ENCODE measurements at places on chromosomes 12 and 14.

- DNase-seq: no peak
Measured at GRCh38 chr12:14923944-14924343, 14.4 kb downstream of the ERP27 start.

- DNase-seq: no peak
Measured at GRCh38 chr12:291153-291723, 28.6 kb upstream of the SLC6A13 start.

DNA sequence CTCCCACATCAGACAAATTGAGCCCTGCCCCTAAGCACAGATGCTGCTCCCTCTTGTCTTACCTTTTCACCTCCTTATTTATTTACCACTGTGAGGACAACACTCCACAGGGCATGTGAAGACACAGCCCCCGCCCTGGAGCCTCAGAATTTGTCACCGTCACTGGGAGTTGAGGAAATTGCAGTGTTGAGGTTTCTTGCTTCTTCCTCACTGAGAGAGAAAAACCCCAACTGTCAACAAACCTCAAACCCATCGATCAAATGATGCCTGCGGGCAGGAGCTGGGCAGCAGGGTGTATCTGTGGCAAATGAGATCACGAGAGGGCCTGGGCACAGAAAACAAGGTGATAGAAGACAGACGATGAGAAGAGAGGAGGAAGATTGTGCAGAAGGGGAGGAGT is 30.5 kb upstream of the PLEKHG3 start:
- no peak for DNase-seq

DNA sequence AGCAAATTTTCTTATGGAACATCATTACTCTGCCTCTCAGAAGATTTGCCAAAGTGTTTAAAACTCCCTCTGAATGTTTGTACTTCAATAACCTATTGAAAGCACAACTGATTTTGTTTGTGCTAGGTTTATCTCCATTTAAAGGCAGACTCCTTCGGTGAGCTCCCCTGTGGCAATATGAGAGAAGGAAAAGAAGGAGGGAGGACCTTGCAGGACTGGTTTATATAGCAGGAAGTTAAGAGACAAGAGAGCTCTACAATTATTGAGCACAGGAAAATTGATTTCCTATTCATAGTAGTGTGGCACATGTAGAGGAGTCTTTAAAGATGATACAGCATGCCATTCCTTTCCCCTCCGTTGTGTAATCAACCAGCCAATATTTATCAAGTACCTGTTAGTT is 75.5 kb downstream of the PDE3A start:
- no peak for DNase-seq

- DNase-seq: peak; percentile 75
Measured at GRCh38 chr12:25958428-25959070, at the start of gene RASSF8. Gene RASSF8, plus strand, starts transcription at chr12:25958682. Its CDS starts 96,662 bp downstream, at chr12:26055344.

- DNase-seq: no peak
Measured at GRCh38 chr12:49334226-49334625, 2.8 kb downstream of the C1QL4 start.

- DNase-seq: no peak
Measured at GRCh38 chr12:10385166-10385613, 4.7 kb downstream of the KLRK1 start.

DNA sequence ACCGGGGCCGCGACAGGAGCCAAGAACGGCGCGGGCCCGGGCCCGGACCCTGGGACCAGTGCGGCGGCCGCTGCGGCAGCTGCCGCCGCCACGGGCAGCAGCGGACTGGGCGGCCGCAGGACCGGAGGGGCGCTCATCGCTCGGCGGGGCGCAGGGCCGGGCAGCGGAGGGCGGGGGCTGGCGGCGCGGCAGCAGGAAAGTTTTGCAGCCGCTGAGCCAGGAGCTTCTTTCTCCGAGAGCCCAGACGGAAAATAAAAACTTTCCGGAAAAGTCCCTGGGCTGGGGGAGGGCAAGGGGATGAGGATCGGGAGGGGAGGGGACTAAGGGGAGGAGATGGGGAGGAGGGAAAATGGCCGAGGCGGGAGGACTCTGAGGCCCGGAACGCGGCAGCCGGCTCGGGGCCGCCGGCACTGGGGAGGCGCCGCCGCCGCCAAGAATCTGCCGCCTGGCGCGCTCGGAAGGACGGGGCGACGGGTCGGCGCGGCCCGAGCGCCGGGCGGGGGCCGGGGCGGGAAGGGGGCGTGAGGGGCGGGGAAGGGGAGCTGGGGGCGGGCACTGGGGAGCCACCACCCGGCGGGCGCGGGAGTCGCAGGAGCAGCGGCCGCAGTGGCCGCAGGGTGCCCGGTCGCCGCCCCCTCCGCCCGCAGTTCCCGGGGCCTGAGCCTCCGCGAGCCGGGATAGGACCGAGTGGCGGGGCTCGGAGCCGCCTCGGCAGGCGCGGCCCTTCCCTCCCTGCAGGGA is at the start of gene PRKD1:
TSS of gene PRKD1 (minus strand) at position 472 of the 741 bp plus-strand sequence.
- DNase-seq: peak; percentile 89

- DNase-seq: no peak
Measured at GRCh38 chr12:119153477-119154434, 25.0 kb upstream of the HSPB8 start.

DNA sequence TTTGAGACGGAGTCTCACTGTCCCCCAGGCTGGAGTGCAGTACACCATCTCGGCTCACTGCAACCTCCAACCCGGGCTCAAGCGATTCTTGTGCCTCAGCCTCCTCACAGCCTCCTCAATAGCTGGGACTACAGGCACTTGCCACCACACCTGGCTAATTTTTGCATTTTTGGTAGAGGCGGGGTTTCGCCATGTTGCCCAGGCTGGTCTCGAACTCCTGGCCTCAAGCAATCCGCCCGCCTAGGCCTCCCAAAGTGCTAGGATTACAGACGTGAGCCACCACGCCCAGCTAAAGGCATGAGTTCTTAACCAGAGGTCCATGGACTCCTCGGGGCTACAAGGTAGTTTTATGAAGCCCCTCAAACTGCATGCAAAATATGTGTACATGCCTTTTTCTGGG is 2.1 kb downstream of the SARNP start:
- DNase-seq: no peak

DNA sequence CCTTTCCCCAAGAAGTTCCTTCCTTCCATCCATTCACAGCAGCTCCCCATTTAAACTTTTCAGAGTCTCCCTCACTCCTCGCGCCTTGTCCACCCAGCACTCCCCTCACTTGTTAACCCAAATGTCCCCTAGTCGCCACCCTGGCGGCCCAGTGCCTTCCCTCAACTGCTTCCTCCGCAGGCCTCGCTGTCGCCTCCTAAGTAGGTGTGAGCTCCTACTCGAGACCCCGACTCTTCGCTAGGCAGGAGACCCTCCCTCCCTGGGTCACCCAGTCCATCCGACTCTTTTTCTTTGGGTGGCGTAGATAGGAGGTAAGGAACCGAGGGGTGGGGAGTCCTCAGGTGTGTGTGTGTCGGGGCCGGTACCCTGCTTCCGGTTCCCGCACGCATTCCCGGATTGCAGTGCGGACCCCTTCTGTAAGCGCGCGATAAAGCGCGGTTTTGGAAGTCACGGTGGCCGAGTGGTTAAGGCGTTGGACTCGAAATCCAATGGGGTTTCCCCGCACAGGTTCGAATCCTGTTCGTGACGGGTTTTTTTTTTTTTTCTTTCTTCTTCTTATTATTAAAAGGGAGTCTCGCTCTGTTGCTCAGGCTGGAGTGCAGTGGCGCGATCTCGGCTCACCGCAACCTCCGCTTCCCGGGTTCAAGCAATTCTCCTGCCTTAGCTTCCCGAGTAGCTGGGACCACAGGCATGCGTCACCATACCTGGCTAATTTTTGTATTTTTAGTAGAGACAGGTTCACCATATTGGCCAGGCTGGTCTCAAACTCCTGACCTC is 823 bp upstream of the SMARCC2 start:
- DNase-seq: peak; percentile 77

GRCh38 chr14:70203686-70204085 is 14.9 kb upstream of the SLC8A3 start:
- DNase-seq: no peak

- DNase-seq: no peak
Measured at GRCh38 chr12:77630790-77631445, 199.8 kb upstream of the NAV3 start.

- DNase-seq: no peak
Measured at GRCh38 chr12:11827091-11828061, 177.9 kb downstream of the ETV6 start.

DNA sequence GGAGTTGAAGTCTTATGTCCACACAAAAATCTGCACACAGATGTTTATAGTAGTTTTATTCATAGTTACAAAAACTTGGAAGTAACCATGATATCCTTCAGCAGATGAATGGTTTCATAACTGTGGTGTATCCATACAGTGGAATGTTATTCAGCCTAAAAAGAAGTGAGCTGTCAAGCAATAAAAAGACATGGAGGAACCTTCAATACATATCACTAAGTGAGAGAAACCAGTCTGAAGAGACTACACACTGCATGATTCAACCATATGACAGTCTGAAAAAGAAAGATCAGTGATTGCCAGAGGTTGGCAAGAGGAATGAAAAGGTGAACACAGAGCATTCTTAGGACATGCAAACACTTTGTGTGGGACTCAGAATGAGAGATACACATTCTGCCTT is 18.6 kb upstream of the IFNG start:
- DNase-seq: no peak

- no peak for DNase-seq
Measured at GRCh38 chr12:64943686-64944085, 119.2 kb downstream of the TBC1D30 start.

- DNase-seq: peak; percentile 94
Measured at GRCh38 chr14:104650057-104650980, 39.1 kb upstream of the INF2 start.

GRCh38 chr12:71460318-71460717 is 20.7 kb downstream of the LGR5 start:
- no peak for DNase-seq

GRCh38 chr12:124233041-124233796 is 61.7 kb upstream of the RFLNA start:
- no peak for DNase-seq

DNA sequence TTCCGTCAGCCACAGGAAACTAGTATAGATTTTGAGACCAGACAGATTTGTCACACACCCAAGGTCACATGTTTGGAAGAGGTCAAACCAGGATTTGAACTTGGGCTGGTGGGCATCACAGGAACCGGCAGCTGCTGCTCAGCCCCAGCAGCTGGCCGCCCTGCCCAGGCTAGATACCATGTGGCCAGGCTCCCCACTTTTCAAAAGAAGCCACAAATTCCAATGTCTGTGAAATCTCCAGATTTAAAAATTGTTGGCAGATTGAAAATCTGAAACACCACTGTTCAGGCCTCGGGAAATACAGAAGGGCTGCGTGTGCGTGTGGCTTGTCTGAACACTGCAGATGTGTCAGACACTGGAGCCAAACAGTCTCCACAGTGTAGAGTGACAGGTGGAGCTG is 30.4 kb downstream of the MMAB start:
- DNase-seq: no peak

- DNase-seq: no peak
Measured at GRCh38 chr12:132801741-132802140, 26.9 kb downstream of the GOLGA3 start.

DNA sequence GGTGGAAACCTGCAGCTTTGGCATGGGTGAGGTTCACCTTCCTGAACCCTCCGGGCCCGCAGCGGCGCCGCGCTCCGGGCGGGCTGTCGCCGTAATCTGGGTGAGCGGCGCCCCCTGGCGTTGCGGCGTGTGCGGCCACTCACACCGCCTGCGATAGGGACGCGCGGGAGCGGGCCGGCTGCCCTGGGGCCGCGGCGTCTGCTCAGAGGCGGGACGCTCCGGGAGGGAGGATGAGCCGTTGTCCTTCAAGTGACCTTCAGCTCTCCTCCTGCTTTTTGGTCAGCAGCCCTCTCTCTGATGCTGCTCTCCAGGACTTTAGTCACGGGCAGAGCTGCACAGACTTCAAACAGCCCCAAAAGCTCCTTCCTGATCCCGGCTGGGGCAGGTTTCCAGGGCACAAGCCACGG is 211.7 kb upstream of the FKBP4 start:
- DNase-seq: peak; percentile 81

DNA sequence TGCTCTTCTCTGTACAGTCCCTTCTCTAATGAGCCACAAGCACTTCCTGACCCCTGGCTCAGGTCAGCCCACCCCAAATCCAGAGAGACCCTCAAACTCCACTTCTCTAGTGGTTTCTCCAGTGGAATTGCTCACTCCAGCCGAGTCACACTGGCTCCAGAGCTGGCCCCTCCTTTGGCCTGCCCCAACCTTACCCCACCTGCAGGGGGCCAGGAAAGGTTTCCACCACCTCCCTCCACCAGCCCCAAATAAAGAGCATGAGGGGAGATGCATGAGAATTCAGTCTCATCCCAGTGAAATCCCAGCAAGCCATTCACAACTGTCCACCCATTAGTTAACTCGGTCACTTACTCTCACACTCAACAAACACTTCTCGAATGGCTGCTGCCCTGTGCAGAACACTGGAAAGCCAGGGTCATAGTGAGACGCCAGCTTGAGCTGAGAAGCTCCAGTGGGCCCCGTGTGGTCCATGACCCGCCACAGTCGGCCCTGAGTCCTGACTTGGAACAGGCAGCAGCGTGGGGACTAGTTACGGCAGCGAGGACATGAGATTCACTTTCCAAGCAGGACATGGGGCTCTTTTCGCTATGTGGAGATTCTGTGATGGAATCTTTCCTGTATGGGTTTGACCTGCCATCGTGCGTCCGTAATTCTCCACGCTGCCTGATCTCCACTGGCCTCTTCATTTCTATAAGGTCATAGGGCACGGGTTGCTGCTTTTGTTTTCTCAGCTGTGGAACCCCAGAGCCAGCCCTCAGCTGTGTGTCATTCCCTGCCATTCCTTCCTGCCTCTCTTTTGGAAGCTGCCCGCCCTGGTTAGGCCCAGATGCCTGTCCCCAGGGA is 44.2 kb downstream of the SLC6A12 start:
- no peak for DNase-seq

Measured in HuH-7 (cell line).